Stimulated activated naive CD4-positive, alpha-beta T cell (primary cell): ENCODE measurements at places on chromosomes 16 and 17.

GRCh38 chr16:49788572-49788971, 67.3 kb downstream of the ZNF423 start:
- DNase-seq, result no peak

- DNase-seq, result no peak
Observed at GRCh38 chr16:11683145-11683544, 14.9 kb downstream of the SNN start.

- DNase-seq, result no peak
Observed at GRCh38 chr17:73564843-73565242, 79.4 kb downstream of the SDK2 start.

GRCh38 chr17:49488612-49489011, 6.5 kb upstream of the NGFR start:
- no peak for DNase-seq

DNA sequence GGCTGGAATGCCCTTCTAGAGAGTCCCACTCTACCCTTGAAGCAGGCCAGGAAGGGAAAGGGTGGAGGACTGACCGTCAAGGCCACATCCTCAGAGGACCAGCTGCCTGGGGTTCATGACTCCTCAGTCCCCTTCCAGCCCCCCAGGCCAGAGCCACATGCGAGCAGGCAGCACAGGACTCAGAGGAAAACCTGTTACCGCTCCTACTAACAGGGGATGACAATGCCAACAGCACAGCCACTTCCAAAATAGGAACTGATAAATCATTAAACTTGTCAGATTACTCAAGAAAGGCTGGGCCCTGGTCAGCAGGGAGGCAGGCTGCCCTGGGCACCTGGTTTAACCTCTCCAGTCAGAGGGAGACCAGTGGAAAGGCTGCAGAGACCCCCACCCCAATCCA, 206.2 kb upstream of the SDK2 start:
- DNase-seq, result no peak

DNA sequence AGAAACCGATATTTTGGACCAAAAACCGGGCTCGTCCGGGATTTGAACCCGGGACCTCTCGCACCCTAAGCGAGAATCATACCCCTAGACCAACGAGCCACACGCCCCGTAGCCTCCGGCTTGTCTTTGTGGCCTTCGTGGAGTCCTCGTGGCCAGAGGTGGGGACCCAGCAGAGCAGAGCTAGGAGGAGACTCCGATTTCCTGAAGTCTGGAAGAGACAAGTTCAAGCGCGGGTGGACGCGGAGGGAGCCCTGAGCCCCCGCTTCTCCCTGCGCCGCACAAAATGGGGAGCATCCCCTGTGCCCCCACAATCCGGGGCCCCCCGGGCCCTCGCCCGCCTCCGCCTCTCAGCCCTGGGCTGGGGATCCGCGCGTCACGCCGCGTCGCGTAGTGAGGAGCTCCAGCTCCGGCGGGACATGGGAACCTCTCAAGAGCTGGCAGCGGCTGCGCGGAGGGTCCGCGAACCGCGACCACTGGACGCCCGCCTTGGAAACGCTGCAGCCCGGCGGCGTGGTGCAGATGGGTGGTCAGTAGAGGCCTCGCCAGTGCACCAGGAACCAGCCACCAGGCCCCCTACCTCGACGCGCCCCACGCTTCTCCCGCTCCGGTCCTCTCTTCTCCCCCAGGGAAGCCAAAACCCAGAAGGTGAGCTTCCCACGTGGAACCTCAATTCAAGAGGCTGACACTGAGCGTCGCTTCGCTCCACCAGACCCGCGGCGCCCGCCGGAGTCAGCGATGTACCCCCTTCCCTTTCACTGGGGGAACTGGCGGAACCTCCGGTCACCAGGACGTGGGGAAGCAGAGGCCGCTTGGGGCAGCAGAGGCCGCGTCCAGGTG, 5.2 kb upstream of the OR1F1 start:
- DNase-seq, result no peak

- DNase-seq, result no peak
Observed at GRCh38 chr17:55620945-55621344, 101.7 kb downstream of the TMEM100 start.

DNA sequence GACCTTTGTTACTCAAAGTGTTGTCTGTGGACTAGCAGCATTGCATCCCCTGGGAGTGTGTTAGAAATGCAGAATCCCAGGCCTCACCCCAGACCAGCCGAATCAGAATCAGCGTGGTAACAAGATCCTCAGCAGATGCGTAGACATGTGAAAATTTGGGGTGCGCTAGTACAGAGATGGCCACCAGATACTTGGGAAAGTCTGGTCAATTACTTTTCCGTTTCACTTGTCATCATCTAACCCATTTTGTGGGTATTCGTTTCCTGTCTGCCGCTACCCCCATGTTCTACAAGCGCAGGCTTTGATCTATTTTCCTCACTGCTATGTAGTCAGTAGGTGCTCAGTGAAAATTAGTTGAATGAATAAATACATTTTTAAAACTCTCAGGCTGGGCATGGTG, 33.1 kb upstream of the HERPUD1 start:
- no peak for DNase-seq

DNA sequence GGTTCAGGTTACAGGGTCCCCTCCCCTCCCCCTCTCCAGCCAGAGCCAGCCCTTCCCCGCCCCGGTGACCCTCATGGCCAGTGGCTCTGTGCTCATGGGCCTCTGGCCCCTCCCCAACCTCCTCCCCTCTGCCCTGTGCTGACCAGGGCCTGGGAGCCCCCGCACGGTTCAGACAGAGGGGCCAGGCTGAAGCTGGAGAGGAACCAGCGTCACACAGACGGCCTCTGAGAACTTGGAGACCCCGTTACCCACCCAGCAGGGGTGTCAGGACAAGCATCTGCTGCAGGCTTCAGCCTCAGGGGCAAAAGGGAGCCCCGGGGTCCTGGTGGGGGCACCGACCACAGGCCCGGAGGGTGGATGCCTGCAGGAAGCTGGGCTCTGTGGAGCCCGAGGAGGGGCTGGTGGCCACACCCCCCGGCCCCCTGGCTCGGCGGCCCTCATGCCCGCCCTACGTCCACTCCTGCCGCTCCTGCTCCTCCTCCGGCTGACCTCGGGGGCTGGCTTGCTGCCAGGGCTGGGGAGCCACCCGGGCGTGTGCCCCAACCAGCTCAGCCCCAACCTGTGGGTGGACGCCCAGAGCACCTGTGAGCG, at the start of gene WFIKKN1:
TSS of gene WFIKKN1 (plus strand) at position 171 of the 591 bp plus-strand sequence. CDS start at position 440, 269 bp downstream.
- no peak for DNase-seq

GRCh38 chr17:2695961-2696760, 15.4 kb downstream of the CLUH start:
- no peak for DNase-seq

DNA sequence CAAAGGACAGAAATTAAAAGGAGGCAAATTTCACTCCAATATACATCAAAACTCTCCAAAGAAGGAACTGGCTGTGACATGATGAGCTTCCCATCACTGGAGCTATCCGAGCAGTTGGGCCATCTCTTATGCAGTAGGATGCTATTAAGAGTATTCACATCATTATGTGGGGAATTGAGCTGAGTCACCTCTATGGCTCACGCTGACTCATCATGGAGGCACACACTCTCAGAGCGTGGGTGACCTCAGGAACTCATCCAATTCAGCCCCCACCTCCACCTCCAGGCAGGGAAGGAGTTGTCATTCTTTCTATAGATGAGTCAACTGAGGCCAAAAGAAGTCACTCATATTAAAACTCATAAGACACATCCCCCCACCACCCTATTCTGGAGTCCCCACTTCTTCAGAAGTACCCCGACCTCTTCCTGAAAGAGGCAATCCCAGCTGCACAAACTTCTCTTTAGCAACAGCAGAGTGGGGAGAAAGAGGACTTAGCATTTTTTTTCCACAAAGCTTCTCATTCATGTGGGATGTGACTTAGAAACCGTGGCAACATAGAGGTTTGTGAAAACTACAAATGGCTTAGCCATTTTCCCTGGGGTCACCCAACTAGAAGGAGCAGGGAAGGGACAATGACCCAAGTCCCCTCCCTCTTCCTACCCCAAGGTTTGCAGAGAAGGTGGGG, 32.5 kb downstream of the ABCC12 start:
- DNase-seq, result no peak

- DNase-seq, result no peak
Observed at GRCh38 chr16:87551487-87551886, 50.8 kb upstream of the JPH3 start.
